ENCODE measurements at places on chromosomes 3 and 15.

DNA sequence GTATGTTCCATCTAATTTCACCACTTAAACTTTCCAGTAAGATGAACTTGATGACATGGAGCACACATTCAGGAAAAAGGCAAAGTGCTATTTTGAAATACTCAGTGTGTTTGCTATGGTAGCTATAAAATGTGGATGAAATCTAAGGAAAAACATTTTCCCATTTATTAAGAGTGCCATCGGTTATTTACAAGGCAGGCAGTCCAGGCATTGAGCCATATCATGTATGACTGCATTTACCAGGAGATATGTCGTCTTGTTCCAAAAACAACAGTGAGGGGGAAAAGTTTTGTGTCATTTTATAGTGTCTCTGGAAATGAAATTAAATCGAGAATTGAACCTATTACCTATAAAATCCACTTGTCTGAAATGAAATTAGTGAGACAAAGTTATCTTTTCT is 13.7 kb downstream of the ANXA2 start:
- DNase-seq = no peak

GRCh38 chr15:85710340-85710842 is 84.3 kb downstream of the KLHL25 start:
- DNase-seq = no peak

DNA sequence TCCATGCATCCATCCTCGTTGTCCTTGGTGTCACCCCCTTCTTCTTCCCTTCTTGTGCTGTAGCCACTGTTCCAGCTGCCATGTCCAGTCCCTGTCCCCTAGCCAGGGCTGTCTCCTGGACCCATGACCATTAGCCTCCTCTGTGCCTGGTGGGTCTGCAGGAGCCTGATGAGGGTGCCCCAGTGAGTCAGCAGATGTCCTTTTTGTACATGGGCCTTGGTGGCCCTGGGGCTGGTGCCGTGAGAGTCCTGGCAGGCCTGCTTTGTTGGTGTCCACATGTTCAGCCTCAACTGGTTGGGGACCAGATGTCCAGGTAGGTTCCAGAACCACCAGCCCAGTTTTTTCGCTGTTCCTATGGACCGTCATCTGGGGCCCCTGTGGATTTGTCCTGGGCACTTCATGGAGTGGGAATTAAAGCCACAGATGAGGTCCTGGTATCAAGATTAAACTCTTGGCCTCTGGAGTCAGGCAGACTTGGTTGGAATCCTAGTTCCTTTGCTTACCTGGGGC is 66.1 kb downstream of the FBLN2 start:
- DNase-seq = no peak

DNA sequence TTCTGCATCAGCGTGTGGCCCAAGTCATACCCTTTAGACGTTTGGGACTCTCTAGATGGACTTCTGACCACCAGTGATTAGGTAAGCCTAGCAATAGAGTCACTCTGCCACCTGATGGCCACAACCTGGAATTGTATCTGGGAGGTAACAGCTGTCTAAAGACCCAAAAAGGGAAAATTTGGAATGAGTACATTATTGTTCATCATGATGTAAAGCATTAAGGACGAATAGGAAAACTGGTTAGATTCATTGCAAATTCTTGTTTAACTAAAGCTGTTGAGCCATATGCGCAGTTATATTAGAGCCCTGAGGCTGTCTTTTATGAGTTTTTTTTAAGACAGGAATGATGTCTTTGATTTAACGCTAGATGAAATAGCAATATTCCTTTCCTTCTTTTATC is 63.6 kb downstream of the FAM81A start:
- no peak for DNase-seq

DNA sequence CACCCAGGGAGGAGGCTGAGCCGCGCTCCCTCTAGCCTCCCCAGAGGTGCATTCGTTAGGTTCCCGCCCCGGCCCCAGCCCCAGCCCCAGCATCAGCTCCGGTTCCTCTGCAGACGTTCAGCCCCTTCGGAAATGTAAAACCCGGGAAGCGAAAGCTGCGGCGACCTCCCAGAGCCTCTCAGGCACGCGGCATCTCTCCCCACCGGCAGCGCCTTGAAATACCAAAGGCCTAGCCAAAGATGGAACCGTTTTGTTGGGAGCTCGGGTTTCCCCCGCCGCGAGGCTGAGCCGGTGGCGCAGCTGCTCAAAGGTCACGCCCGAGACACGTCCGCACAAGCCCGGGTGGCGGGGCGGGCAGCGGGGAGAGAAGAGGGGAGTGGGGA is 77.8 kb upstream of the HES1 start:
- no peak for DNase-seq

DNA sequence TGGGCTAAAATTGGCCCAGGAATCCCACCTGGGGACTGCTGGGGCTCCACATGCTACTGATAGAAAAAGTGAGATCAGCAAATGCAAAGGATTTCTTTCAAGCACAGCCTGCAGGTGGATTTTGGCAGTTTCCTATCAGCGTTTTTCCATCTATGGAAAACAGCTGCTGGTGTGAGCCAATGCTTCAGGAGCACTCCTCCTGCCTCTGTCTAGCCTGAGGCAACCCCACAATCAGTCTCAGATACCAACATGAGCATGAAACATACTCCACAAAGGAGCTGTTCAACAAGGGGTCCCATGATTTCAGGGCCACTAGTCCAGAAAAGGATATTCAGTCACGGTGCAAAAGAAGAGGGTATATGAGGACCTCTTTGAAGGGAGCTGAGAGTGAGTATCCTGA is 311.5 kb upstream of the THBS1 start:
- DNase-seq = no peak

- peak; percentile 55 for DNase-seq
Measured at GRCh38 chr3:197456261-197457091, 99.3 kb downstream of the BDH1 start.

DNA sequence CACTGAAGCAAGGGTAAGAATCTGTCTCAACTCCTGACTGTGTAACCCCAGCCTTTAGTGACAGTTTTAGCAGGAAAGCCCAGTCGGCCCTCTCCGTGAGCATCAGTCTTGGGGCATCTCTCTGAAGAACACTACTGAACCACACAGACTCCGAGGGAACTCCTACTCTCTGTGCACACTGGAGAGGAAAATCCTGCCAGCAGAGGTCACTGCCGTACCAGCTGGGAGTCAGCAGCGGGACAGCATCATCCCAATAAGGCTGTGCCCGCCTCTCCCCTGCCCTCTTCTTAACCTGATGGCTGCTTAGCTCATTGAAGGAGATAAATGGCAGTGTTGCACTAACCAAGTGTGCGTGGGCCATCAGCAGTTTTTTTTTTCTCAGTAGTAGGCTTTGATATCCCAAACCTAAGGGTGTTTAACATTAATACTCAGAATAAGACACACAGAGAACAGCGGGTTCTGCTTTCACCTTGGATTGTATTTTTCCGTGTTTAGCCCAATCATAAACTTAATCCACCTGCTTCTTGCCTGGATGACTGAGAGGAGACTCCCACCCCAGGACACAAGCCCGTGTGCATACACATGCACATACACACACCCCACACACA is 26.6 kb upstream of the RASA2 start:
- DNase-seq = peak; percentile 89

GRCh38 chr3:175222356-175222755 is 363.2 kb downstream of the NAALADL2 start:
- no peak for DNase-seq

DNA sequence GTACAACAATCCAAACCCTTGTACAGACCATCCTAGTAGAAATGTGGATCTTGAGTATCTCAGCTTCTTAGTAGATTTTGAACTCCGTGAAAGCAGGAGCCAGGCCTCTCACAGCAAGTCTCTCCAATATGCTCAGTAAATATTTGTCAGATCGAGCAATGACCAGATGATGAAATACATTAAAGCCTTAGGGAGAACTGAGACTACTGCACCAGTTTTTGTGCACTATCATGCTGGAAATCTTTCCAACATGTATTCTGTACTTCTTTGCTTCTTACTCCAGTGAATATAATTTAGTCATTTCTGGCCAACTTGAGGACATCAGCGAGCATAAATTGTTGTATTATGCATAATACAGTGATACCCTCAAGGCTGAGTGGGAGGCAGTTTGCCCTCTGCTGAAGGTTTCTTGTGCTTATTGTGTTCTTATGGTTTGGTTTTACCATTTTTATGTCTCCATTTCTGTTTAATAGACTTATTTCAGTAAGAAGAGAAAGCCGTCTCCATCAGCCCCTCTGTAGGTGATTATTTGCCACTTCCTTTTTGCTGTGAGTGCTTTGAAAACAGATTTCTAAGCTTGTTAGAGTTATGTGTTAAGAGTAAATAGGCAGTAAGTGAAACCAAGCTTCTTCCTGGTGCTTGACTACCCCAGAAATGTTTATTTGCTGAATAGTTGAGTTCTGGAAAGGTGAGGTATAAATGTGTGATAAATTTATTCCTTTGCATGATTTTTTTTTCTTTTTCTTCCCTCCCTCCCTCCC is 147.1 kb downstream of the PGPEP1L start:
- no peak for DNase-seq

DNA sequence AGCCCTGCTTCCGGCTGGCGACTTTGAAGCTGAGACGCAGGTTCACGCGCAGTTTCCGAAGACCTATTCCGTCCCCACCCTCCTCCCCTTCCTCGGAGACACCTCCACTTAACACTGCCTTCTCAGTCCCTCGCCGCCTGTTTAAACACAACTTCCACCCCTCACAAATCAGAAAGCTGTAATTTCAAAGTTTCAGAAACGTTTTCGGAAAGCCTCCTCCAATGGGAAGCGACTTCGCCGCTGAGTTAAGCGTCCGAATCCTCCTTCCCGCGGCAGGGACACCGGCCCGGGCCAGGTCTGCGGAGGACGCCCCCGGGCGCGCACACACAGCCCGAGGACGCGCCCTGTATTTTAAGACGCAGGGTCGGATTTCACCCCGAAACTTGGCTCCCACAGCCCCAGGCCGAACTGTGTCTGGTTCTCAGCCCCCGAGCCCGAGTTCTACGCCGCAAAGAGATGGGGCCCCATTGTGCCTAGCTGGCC is 559 bp upstream of the LRRN1 start:
- no peak for DNase-seq

GRCh38 chr3:172859041-172859440 is 108.5 kb downstream of the ECT2 start:
- no peak for DNase-seq

- DNase-seq = no peak
Measured at GRCh38 chr3:2947536-2947935, 162.6 kb downstream of the IL5RA start.

- DNase-seq = no peak
Measured at GRCh38 chr3:107271787-107272387, 105.4 kb upstream of the CCDC54 start.

DNA sequence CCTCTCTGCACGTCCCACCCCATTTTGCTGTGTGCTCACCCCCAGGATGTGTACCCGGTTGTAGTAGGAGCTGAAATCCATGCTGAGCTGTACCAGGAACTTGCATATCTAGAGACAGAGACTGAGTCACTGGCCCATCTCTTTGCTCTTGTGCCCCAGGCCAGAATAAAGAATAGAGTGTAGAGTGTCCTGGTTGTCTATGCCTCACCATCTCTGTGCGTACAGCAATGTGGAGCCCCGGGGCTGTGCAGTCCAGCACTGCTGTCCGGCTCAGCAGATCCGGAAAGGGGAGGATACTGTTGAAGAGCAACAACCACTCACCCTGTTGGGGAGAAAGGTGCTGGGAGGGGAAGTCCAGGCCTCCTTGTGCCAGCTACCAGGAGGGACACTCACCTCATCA is 2.6 kb downstream of the DALRD3 start:
- no peak for DNase-seq

DNA sequence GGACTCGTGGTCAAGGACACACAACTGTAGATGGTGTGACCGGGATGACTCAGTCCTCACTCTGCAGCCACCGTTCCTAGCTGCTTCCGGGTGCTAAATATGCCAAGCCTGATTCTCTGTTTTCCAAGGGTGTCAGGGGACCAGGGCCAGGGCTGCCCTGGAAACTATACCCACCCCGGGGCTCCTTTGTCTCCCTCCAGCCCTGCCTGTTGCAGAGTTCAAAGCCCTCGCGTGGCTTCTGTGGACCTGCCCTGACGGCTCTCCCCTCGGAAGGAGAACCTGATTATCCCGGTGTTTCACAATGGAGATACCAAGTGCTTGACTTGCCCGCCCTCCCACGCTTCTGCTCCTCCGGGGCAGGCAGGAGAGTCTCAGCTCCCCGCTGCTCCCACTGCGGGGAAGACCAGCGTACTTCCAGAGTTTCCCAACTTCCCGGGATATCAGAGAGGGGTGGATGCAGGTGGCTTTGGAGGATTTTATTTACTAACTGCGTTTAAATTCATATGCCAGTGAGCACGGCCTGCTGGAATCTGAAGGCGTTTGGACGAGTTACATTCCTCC is 125.0 kb downstream of the ASB7 start:
- no peak for DNase-seq

- no peak for DNase-seq
Measured at GRCh38 chr15:49115062-49115461, 40.3 kb downstream of the COPS2 start.

- DNase-seq = no peak
Measured at GRCh38 chr3:126816986-126817777, 113.1 kb downstream of the CHCHD6 start.

- DNase-seq = no peak
Measured at GRCh38 chr3:63061449-63061848, 186.2 kb upstream of the CADPS start.

- DNase-seq = no peak
Measured at GRCh38 chr3:149620291-149621020, 37.4 kb downstream of the WWTR1 start.

DNA sequence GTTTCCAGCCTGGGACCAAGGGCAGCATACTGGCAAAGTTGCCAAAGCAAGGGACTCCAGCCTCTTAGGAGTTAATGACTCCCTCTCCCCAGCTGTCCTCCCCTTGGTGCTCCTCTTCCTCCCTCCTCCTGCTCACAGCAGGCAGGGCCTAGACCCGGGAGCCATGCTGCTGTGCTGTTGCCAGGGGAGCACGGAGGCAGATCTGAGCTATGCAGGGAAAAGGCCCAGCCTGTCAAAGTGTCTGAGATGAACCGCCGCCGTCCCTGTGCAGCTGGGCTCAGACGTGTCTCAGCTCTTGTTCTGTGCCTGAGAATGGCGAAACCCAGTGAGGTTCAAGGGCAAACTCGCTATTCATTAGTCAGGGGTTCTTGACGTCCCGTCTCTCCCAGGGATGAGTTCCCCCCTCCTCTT is 60.8 kb upstream of the POLG start:
- no peak for DNase-seq

DNA sequence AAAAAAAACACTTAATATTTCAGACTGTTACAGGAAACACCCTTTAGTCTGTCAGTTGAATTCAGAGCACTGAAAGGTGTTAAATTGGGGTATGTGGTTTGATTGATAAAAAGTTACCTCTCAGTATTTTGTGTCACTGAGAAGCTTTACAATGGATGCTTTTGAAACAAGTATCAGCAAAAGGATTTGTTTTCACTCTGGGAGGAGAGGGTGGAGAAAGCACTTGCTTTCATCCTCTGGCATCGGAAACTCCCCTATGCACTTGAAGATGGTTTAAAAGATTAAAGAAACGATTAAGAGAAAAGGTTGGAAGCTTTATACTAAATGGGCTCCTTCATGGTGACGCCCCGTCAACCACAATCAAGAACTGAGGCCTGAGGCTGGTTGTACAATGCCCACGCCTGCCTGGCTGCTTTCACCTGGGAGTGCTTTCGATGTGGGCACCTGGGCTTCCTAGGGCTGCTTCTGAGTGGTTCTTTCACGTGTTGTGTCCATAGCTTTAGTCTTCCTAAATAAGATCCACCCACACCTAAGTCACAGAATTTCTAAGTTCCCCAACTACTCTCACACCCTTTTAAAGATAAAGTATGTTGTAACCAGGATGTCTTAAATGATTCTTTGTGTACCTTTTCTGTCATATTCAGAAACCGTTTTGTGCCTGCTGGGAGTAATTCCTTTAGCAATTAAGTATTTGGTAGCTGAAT is 17.9 kb downstream of the TMEM43 start:
- no peak for DNase-seq
